ENCODE measurements at places on chromosomes 2 and 18.
A peak's percentile ranks its signal among the peaks of the same experiment; 100 is the strongest.

DNA sequence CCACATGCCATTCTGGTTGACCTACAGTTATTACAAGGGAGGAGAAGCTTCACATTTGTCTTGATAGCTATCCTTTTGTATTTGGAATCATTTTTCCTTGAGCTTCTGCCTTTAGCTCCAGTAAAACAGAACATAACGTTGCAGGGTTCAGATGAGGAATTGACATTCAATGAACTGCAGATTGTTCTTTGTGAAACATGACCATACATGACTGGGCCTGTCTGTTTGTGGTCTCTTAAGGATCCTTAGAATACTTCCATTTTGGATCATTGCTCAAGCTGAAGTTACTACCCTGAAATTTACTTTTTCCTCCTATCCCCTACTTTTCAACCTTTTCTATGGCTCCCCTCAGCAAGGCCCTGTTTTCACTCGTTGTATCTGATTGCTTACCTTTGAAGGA lies 1281.7 kb upstream of the CELF4 start:
- DNase-seq = no peak

- DNase-seq = no peak
Observed at GRCh38 chr2:43402452-43402937, 176.1 kb upstream of the ZFP36L2 start.

- no peak for DNase-seq
Observed at GRCh38 chr18:76064998-76065397, 430.0 kb downstream of the ZNF516 start.

DNA sequence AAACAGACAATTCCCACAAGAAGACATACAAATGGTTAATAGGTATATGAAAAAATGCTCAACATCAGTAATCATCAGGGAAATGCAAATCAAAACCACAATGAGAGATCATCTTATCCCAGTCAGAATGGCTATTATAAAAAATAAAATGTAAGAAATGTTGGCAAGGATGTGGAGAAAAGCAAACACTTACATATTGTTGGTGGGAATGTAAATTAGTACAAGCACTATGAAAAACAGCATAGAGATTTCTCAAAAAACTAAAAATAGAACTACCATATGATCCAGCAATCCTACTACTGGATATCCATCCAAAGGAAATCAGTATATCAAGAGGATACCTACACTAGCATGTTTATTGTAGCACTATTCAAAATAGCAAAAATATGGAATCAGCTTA lies 186.6 kb downstream of the NOL4 start:
- DNase-seq = no peak

DNA sequence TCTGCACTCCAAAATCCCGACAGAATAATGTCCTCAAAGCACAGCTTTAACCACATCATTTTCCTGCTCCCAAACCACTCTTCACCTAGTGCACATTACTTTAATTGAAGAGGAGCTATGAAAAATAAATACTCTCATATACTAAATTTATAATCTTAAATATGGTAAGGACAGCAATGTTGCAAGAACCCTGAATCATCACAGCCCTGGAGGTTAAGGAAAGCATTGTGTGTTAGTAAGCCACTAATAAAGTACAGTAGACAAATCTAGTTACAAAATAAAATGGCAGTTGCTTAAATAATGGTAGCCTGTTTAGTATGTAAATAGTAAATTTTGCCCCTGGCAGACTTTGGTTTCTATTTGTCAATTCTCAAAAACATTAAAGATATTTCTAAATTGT lies 27.0 kb upstream of the CCDC178 start:
- no peak for DNase-seq

DNA sequence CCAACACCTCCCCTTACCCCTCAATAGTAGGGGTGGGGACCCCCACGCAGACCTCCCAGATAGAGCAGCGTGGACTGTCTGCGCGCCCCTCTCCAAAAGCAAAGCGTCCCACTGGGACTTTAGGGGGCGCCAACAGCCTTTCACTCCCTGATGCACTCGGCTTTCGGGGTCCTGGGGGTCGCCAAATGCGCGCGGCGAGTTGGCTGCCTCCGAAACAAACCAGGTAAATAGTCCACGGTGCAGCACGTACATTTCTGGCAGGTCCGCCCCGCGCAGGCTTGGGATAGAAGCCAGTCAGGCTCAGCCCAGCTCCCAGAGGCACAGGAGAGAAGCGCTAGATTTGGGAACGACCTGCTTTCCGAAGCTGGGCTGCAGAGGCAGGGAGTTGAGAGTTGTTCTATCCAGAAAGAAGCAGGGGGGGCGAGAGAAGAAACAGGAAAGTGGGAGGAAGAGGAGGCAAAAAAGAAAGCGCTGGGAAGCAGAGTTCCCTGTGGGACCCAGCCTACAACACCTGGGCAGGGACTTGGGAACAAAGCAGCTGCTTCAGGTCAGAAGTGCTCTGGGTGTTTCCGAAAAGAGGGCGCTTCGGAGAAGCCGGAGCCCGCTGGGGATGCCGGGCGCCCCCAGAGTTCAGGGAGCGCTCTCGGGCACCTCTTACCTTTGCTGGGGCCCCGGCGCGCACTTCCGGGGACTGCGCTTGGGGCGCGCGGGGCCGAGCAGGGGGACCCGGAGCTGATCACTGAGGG lies 544 bp downstream of the EVA1A start:
- DNase-seq = peak; percentile 79

DNA sequence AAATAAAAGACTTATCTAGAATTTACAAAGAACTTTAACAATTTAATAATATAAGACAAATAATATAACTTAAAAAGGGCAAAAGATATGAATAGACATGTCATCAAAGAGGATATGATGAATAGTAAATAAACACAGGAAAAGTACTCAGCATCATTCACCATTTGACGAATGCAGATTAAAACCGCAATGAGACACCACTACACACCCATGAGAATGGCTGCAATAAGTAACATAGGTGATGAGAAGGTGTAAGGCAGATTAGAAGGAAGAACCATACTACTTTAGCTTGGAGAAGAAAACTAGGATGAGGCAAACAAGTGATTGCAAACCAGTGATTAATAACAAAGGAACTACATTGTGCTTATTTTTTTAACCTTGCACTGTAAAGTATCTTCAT lies 152.0 kb downstream of the CYRIA start:
- no peak for DNase-seq

DNA sequence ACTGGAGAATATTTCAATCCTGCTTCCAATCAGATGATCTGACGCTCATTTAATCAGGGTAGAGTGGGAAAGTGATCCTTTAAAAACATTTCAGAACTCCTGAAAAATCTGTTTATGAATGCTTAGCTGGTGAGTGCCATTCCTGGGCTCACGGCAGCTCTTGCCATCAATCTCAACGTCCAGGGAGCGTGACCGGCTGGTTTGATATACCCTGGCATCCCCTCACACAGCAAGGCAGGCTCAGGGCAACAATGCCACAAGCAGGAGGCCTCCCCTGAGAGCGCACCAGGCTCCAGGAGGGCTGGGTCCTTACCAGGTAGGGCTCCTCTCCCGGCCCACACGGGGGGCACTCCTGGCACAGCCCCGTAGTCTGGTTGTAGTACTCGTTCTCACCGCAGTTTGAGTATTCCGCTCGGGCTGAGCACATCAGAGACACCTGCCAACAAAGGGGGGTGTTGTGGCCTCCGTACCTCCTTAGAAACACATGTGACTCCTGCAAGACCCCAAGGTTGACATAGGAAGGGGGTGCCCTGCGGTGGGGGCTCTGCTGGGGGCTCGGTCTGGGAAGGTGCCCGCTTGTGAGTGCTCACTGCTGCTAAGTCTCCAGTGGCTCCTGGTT lies 59.1 kb downstream of the EDAR start:
- DNase-seq = no peak

DNA sequence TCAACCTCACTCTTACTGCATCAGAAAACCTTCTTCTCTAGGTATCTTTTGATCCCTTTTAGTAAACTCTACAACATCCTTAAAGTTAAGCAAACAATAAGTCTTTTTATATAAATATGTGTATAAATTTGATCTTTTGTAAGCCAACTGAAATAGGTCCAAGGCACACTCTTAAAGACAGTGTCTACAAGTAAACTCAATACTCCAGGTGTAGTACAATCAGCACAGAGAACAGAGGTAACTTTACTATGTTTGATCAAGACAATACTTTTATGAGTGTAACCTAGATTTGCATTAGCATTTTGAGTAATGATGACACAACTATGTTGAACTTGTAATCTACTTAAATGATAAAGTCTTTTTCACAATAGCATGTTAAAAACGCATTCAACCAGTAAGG lies 593.1 kb upstream of the CHAC2 start:
- DNase-seq = no peak
